ENCODE measurements at places on chromosomes 16 and 17.

DNA sequence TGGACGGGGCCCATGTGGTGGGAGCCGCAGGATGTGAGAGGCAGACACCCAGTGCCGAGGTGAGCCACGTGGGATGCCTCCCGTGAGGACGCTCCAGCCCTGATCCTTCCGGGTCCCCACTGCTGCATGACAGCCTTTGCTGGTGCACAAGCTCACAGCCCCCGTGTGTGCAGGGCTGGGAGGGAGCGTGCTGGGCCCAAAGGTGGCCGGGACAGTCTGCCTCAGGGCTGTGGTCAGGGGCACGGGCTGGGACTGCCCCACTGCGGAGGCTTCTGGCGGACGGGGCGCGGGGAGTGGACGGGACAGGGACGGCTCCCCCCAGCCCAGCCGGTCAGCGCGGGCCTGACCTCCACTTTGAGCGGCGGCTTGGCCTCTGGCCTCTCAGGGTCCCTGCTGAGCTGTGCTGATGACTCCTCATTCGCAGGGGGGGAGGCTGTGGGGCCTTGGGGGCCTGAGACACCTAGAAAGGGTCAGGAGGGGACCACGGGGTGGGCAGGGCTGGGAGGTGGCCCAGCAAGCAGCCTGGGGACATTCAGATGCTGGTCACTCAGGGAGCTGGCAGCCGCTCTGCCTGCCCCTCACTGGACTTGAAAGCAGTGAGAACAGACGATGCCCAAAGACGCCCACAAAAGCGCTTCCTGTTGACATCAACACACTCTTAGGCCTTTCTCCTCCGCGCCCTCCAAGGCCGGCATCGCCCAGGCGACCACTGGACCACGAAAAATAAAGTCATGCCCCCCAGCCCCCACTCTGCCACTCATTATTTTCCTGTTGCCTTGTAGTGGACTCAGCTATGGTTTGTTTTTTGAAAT, 9.3 kb upstream of the METRNL start:
- no peak for DNase-seq

GRCh38 chr17:59026176-59026939, 80.3 kb downstream of the TRIM37 start:
- DNase-seq, result no peak

DNA sequence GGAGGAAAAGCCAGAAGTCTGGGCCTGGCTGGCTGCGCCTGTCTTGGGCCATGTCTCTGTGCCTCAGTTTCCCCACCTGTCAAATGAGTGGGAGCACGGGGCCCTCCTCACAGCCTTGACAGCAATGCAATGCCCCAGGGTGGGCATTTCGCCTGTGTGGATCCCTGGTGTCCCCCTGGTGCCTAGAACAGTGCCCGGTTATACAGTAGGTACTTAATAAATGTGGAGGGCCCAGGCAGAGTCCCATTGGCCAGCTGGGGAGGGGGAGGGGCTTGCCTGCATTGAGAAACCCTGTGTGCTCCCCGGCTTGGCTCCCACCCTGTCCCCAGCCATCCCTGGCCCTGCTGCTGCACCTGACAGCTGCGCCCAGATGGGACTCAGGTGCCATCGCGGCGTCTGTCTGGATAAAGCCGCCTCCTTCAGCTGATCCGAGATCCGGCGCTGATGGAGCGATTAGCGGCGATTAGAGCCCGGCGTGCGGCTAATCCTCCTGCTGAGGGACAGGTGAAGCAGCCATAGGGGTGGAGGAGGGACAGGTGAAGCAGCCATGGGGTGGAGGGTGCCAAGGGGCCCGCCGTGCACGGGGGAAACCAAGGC, 12.4 kb downstream of the ZFPM1 start:
- no peak for DNase-seq

DNA sequence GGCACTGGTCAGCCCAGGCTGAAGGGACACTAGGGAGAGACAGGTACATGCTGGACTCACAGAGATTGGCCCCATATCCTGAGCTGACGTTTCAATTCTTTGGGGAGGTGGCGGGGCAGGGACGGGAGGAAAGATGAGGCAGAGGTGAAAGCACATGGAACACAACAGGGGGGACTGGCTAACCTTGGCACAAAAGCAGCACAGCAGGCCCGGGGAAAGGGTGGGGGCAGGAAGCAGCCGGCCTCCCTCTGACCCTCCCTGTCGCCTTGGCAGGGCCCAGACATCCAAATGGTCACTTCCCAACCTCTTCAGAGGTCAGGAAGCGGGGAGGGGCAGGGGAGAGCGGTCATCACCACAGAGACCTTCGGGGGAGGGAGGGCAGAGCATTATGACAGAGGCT, 6.6 kb downstream of the VAT1 start:
- no peak for DNase-seq

GRCh38 chr16:86956437-86956836, 360.8 kb downstream of the C16orf95 start:
- DNase-seq, result no peak

DNA sequence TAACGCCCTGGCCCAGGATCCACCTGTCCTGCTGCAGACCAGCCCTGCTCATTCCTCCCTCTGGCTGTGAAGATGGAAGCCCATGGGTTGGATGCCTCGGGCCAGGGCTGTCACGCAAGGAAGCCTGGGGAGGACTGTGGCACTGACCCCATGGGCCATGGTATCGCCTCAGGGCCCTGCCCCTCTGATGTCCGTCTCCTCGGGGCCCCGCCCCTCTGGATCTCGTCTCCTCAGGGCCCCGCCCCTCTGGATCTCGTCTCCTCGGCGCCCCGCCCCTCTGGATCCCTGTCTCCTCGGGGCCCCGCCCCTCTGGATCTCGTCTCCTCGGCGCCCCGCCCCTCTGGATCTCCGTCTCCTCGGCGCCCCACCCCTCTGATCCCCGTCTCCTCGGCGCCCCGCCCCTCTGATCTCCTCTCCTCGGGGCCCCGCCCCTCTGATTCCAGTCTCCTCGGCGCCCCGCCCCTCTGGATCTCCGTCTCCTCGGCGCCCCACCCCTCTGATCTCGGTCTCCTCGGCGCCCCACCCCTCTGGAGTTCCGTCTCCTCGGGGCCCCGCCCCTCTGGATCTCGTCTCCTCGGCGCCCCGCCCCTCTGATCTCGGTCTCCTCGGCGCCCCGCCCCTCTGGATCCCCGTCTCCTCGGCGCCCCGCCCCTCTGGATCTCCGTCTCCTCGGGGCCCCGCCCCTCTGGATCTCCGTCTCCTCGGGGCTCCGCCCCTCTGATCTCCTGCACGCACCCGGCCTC, 24.0 kb downstream of the METRNL start:
- DNase-seq, result no peak

DNA sequence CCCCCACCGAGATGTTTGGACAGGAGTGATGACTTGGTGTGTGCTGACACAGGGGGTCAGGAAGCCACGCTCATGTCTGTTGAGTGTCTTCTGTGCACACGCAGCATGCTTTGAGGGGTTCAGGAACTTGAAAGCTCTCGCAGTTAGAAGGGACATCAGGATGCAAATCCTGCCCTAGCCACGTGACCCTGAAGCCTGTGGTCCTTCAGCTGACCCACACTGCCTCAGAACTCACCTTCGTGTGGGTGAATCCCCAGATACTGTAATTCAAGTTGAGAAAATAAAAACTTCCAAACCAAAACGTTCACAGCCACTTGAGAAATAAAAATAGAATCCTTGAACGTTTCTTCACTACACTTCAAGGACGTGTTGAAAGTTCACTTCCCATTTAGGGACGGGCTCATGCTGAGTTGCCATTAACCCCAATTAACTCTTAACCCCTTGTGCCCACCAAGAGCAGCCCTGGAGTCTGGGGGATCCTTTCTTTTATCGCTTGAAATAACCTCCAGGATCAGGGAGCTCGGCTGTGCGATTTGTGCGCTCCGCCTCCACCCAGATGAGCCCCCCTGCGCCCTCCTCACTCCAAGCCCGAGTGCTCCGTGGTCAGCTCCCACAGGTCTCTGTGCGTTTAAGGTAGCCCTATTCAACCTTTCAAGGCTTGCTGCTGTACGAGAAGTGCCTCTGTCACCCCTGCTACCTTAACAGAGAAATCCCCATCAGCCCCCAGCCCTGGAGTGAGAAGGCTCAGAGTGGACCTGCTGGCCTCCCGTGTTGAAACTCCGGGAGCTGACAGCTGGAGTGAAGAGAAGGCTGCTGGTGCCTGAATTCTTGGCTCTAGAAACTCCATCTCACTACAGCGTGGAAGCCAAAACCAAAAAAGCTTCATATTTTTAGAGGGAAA, 36.2 kb upstream of the NAT9 start:
- no peak for DNase-seq

DNA sequence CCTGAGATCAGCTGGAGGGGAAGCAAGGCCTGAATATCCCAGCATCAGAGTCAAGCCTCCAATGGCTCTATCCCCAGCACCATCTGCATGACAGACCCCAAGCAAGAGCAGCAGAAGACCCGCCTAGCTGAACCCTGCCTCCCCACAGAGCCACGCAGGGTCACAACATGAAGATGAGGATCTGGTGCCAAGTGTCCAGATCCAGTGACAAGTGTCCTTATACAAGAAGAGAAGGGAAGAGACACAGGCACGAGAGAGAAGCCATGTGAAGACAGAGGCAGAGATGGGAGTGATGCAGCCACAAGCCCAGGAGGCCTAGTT, 28.9 kb downstream of the TNFRSF13B start:
- no peak for DNase-seq

DNA sequence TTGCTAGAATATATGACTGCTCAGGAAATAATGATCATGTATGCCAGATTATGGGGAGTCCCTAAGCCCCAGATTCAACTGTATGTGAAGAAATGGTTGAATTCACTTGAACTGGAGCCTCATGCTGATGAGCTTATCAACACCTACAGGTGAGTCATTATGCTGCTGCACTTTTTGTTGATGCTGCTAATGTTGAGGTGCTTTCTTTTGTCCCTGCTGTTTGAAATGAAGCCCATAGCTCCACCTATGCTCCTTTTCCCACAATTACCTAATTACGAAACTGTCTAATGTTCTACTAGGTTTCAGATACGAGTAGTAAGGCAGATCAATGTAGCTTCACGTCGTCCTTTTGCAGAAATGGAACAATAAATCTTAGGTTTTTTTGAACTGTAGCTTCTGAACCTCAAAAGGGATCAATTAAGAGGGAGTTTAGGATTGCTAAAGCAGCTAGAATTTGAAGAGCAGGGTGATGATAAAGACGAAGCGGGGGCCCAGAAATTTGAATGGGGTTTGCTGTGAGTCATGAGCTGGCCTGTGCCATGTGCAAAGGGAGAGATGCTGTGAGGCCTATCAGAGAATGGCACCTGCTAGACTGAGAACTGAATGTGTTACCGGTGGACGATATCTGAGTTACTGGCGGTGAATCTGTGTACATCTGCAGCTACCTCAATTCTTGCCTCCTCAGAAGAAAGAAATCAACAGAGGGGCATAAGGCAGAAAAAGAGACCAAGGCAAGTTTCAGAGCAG, 6.1 kb upstream of the UQCRC2 start:
- DNase-seq, result no peak

DNA sequence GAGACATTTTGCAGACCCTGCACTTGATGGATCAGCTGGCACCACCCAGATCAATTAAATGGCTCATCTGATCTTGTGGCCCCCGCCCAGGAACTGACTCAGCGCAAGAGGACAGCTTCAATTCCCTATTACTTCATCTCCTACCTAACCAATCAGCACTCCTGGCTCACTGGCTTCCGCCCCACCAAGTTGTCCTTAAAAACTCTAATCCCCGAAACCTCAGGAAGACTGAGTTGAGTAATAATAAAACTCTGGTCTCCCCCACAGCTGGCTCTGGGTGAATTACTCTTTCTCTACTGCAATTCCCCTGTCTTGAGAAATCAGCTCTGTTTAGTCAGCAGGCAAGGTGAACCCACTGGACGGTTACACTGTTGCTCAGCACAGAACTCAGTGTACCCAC, 23.6 kb downstream of the SPPL2C start:
- no peak for DNase-seq

GRCh38 chr17:17088541-17089525, 46.6 kb downstream of the MPRIP start:
- no peak for DNase-seq

Measured in occipital lobe (tissue), 3 donors.